ENCODE measurements at places on chromosomes 3 and 15.

DNA sequence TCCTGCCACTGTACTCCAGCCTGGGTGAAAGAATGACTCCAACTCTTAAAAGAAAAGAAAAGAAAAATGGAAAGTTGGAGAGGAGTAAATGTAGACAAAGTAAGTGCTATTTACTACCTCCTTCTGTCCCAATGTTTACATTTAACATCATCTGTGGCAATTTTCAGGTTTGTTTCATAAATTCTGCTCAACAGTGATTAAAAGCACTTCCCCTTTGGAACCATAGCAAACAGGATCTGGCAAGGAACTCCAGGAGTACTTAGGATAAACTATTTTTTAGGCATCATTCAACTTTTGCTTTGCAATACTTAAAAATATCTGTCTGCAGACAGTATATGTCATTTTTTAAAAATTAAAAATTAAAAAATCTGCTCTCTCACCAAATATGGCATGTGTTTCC lies 5.5 kb upstream of the CX3CR1 start:
- DNase-seq: no peak

DNA sequence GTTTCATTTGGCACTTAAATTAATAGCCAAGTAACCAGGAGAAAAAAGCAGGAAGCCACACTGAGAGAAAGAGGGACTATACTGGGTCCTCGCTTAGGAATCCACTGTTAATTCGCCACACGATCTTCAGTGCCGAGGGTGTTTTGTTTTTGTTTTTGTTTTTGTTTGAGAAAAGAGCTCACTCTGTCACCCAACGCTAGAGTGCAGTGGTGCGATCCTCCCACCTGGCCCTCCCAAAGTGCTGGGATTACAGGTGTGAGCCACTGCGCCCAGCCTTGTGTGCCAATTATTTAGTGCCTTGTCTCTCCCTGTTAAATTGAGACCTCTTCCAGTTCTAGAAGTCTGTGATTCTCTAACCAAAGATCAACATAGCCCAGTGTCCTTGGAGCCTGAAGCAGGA lies 53.8 kb upstream of the TPM1 start:
- no peak for DNase-seq

GRCh38 chr3:72080800-72081199 lies 295.9 kb upstream of the PROK2 start:
- no peak for DNase-seq

DNA sequence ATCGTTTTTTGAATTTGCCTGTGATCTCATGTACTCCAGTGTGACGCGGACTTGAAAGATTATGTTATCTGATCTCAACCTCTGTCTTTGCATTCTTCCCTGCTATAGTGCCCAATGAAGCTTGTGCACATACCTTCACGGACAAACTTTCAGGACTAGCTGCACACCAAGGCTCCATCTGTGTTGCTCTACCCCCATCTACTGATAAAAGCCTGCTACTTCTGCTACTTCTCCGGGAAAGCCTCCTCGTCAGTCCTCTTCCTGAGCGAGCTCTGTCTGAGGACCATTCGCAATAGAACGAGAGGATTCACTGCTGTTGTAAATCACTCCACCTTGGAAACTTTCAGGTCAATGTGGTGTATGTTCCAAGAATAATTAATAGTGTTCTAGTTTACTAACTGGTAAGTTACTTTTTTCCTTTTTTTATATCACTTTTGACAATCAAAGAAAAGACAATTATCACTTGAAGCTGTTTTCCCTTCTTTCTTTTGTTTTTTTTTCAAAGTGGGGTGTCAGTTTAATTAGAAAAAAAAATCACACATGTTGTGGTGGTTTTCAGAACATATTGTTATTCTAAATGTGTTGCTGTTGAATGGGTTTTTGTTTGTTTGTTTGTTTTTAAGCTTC lies 217.6 kb downstream of the ARRDC4 start:
- DNase-seq: no peak
